GM20000 (cell line): ENCODE measurements at places on chromosomes 12 and 14.

DNA sequence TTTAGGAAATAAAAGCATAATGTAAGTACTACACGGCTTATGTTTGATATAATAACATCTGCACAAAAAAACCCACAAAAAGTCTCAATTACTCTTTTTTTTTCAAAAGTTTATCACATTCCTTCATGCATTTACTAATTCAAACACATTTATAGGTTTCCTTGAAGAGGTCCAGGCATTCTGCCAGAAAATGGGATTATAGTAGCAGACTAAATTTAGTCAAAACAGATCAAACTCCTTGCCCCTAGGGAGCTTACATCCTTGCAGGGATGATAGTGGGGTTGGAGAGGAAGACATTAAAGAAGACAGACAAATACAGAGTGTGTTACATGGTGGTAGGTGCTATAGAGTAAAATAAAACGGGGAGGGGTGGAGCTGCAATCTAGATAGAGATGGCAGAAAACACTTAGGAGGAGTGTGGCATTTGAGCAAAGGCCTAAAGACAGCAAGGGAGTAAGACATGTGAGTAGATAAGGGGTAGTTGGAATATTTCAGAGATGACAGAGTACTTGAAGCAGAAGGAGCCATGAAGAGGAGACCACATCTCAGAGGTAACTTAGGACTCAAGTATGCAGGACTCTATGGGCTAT lies 266.9 kb downstream of the PPFIA2 start:
- DNase-seq: no peak

- DNase-seq: no peak
Observed at GRCh38 chr12:57890191-57891115, 43.9 kb upstream of the CTDSP2 start.

- no peak for DNase-seq
Observed at GRCh38 chr12:53493610-53494391, 5.5 kb downstream of the MAP3K12 start.

DNA sequence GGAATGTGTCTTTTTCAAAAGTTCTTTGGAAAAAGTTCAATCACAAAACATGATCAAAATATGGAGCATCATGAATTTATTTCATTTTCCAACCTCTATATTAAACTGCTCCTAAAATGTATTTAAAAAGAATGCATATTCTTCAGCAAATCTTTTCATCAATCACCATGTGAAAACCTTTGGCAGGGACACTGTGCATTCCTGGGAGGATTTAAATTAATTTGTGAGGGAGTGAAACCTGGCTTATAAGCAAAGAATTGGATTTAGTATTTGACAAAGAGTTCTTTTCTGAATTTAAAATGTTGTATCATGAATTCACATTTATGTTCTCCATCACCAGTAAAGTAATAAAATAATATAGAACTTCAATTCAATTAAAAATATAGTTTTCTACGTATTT lies 38.2 kb downstream of the PAWR start:
- DNase-seq: no peak
